GM12891 (cell line): ENCODE measurements at places on chromosomes 1 and 21.
A peak's percentile ranks its signal among the peaks of the same experiment; 100 is the strongest.

DNA sequence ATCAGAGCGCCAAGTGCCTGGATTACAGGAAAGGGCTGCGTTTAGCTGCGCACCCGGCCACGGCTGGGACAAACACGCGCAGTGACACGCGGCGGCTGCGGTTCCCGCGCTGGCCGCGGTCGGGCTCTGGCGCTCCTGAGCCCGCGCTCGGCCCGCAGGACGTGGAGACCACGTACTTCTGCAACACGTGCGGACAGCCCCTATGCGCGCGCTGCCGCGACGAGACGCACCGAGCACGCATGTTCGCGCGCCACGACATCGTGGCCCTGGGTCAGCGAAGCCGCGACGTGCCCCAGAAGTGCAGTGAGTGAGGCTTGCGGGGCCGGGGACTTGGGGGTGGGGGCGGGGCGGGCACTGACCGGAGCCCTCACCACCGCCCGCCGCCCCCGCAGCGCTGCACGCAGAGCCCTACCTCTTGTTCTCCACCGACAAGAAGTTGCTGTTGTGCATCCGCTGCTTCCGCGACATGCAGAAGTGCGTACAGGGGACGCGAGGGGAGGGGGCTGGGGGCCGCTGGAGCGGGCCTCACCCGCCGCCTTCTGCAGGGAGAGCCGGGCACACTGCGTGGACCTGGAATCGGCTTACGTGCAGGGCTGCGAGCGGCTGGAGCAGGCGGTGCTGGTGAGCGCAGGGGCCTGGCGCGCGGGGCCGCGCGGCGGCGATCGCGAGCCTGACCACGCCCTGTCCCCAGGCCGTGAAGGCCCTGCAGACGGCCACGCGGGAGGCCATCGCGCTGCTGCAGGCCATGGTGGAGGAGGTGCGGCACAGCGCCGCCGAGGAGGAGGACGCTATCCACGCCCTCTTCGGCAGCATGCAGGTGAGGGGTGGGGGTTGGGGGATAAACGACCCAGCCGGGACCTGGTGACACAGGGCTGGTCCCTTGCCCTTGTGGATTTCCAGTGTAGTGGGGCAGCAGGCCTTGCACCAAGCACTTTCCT, 3.1 kb downstream of the RNF207 start:
- peak; percentile 61 for DNase-seq

- no peak for DNase-seq
Observed at GRCh38 chr1:53672785-53673184, 66.2 kb downstream of the GLIS1 start.

GRCh38 chr1:243851257-243851756, 1.3 kb upstream of the AKT3 start:
- no peak for DNase-seq

- DNase-seq, result no peak
Observed at GRCh38 chr1:243213045-243213787, 41.9 kb downstream of the CEP170 start.

GRCh38 chr1:246577082-246577719, 10.9 kb downstream of the CNST start:
- DNase-seq, result no peak

GRCh38 chr1:88394958-88395357, 289.1 kb upstream of the PKN2 start:
- DNase-seq, result no peak

DNA sequence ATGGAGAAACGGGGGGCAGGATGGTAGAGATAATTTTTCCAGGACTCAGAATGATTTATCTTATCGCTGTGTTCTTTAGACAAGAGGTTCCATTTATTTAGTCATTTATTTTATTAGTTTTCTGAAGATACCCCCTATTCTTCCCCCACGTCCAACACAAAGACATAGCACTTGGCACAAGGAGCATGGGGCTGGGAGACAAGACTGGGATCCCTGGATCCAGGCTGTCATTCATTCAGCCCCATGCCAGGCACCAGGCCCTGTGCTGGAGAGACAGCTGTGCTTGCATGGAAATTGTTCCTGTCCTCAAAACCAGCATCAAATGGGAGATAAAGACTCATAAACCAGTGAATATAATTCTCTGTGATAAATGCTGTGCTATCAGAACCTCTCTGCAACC, 27.1 kb upstream of the PLXNA2 start:
- DNase-seq, result no peak

DNA sequence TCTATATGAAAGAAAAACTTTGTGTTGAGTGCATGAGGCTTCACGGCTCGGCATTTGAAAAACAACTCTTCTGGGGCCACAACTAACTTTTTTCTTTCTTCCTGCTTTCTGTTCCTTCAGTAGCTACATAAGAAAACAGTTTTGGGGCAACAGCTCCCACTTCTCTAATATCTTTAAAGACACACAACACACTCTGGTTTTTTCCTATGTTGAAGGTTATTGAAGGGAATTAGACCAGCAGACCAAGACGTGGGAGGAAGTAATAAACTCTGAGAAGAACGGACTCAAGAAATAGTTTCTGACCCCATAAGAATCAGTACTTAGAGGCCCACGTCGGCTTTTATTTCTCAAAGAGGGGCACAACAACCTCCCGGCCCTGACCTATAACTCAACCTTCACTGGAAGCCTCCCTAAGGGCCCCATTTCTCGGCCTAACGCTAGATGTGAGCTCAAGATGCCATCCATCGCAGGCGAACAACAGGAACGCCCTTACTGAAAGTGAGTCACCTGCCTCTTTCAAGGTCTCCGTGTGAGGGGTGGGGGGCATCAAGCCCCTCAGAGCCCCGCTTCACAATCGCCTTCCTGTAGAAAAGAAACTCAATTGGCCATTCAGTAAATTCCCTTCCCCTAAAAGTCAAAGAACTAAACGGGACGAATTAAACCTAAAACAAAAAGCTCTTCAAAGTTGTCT, 844 bp downstream of the ZMYM6 start:
- DNase-seq, result peak; percentile 39

GRCh38 chr1:3033040-3033789, 11.9 kb downstream of the ACTRT2 start:
- no peak for DNase-seq

DNA sequence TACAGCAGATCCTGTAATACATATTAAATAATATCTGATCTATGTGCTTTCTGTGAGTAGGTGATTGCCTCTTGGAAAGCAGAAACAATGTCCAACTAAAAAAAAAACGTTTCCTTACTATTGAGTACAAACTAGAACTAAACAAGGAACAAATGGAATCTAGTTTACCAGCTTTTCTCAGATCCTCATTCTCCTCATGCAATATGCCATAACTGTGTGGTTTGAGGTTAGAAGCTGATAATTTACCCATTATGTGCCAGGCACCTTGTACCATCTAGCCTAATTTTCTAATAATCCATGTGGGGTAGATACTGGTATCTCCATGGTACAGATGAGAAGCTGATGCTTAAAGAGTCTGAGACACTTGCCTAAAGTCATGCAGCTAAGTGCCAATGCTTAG, 154.7 kb downstream of the PTGER3 start:
- no peak for DNase-seq

DNA sequence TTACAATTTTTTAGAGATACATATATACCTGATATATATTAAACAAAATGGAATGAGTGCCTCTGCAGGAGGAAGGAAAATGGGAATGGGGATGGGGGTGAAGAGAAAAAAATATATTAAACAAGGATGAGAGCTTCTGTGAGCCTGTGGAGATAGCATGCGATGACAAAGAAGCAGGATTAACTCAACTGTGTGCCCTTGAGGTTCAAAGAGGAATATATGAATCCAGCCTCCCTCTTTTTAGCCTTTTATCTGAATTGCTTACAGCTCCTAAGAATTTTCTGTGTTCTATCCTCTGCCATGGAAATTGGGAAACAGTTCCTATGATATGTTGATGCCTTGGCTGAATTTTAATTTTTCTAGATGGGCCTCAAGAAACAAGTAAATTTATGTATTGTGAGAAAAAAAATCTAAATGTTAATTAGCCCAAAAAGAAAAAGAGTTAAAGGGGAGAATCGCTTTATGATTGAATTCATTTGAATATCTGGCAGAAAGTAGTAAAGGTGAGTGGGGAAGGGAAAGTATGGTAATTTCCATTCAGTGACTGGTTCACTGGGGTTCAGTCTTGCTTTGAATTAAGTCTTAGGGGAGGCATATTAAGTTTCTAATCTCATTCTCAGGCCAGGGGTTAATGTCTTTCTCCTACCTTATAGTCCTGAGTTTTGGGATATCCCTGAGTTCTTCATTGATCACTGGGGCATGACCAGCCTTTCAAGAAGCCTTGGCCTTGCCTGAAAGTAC, 106.3 kb upstream of the HMCN1 start:
- DNase-seq, result no peak

GRCh38 chr1:18008081-18008480, 99.5 kb upstream of the IGSF21 start:
- DNase-seq, result no peak

DNA sequence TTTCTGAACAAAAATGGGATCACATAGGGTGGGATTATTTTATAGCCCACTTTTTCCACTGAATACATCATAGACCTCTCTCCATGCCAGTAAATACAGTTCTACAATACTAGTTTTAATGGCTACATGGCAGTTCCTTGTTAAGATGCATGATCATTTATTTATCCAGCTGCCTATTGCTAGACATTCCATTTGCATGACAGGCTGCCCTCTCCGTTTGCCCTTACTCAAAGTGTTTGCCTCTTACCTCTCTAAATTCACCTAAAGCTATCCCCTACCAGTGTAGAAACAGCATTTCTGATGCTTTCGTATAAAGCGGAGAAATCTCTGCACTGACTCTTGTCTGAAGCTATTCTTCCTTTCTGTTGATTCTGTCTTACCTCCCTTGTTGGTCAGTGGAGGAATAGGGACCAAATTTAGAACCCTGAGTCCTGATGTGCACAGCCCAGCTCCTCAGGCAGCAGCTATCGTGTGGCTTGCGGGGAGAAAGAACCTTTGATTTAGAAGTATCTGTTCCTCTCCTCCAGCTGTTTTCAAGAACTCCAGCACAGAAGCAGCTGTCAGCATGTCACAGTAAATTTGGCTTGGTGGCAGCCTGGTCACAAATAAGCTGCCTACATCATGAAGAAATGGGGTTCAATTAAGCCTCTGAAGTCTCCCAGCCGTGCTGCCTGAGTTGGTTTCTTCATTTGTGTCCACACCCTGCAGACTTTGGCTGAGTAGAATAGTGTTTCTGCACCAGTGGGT, 337.3 kb downstream of the PRDM2 start:
- no peak for DNase-seq
